PC-9 (cell line): ENCODE measurements at places on chromosomes 16 and 17. TPM values are rescaled to one million over a fixed set of nuclear protein-coding genes. Genes with fewer than 3 reads are reported as not detected.
A peak's percentile ranks its signal among the peaks of the same experiment; 100 is the strongest.

Gene ENPP7
- not detected in 2 replicates for total RNA-seq

Gene FDXR
- 18.2 and 30.7 TPM in 2 replicates for total RNA-seq

Gene CD7
- total RNA-seq, result 0.48 and 0.68 TPM in 2 replicates

Gene SRCIN1
- 16.7 and 23.7 TPM in 2 replicates for total RNA-seq

Gene KRT33A
- total RNA-seq, result not detected in 2 replicates

Gene ASIC2
- 0.09 and 1.2 TPM in 2 replicates for total RNA-seq

Gene FBXL16
- total RNA-seq, result 22.2 and 24.0 TPM in 2 replicates

GRCh38 chr16:3642397-3643094 is 11.9 kb upstream of the DNASE1 start:
- H3K27me3 ChIP-seq, result no peaks in the 10 kb centered on the region
- peak; percentile 87 for DNase-seq
- peak overlapping the region; percentile 16; the same call in 1 of the 2 replicates for H3K4me3 ChIP-seq
- no peaks in the 10 kb centered on the region for H3K36me3 ChIP-seq
- H3K4me1 ChIP-seq, result peaks cover 45% of the 10 kb centered on the region
- peak overlapping the region; percentile 14; the same call in 1 of the 2 replicates for H3K27ac ChIP-seq

DNA sequence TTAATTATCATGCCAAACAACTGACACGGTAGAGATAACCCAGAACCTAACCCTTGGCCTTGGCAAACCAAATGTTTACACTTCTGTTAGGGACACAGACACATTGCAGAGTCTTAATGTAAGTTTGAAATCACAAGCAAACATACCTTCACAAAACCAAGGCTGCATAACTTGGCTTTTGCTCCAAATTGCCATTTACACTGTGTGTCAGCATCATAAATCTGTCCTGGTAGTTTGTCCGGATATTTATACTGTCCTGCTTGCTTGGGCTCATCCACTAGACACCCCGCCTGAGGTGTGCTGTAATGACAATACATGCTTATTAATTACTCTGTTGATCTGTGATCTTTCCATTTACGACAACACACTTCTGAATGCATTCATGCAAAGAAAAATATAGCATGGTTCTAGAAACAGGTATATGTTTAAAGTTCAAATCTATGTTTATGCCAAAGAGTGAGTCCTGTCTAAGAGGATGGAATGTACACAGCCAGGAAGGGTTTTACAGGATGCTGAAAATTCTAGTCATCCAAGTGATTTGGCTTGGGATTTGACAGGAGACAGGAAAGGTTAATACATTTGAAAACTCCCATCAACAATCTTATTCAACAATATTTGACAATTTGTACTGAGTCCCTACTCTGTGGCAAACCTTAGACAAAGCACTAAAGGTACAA is 81.1 kb downstream of the ADAMTS18 start:
- H3K36me3 ChIP-seq, result no peaks in the 10 kb centered on the region
- 0 out of 2 replicates have a peak, but pooled peaks cover 12% of the 10 kb centered on the region for H3K4me1 ChIP-seq
- no peaks in the 10 kb centered on the region for H3K27me3 ChIP-seq
- H3K27ac ChIP-seq, result no peak overlapping the region
- no peak for DNase-seq

GRCh38 chr16:68869492-68870088 is 26.3 kb downstream of the TANGO6 start:
- no peak overlapping the region for H3K4me3 ChIP-seq
- no peaks in the 10 kb centered on the region for H3K27me3 ChIP-seq
- no peaks in the 10 kb centered on the region for H3K36me3 ChIP-seq

- H3K36me3 ChIP-seq, result no peaks in the 10 kb centered on the region
- no peaks in the 10 kb centered on the region for H3K4me1 ChIP-seq
- DNase-seq, result no peak
- no peak overlapping the region for H3K27ac ChIP-seq
- H3K4me3 ChIP-seq, result no peak overlapping the region
- no peaks in the 10 kb centered on the region for H3K27me3 ChIP-seq
Measured at GRCh38 chr17:60103957-60104356, 25.2 kb upstream of the HEATR6 start.

- DNase-seq, result no peak
- H3K27ac ChIP-seq, result no peak overlapping the region
- H3K27me3 ChIP-seq, result no peaks in the 10 kb centered on the region
- peaks cover 57% of the 10 kb centered on the region for H3K36me3 ChIP-seq
Measured at GRCh38 chr17:59702304-59702703, 4.9 kb downstream of the PTRH2 start.

- no peaks in the 10 kb centered on the region for H3K27me3 ChIP-seq
- no peak overlapping the region for H3K27ac ChIP-seq
- no peak for DNase-seq
- H3K4me3 ChIP-seq, result no peak overlapping the region
Measured at GRCh38 chr17:43456661-43457361, 27.0 kb upstream of the DHX8 start.

DNA sequence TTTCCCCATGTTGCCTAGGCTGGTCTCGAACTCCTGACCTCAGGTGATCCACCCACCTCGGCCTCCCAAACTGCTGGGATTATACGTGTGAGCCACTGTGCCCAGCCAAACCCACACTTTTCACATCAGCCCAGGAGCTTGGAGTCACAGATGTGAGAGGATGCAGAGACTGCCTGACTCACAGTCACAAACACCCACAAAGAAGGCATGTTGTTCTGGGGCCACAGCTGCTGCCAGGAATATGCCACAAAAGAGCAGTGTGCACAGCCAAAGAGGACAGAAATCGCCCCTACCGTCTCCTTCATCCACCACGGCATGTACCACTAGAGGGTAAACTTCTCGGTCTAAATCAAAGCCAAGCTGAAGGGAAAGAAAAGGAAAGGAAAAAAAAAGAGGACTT is 25.1 kb upstream of the FOXJ1 start:
- H3K27ac ChIP-seq, result no peak overlapping the region
- no peaks in the 10 kb centered on the region for H3K27me3 ChIP-seq
- no peaks in the 10 kb centered on the region for H3K36me3 ChIP-seq
- no peak for DNase-seq
- H3K4me1 ChIP-seq, result no peaks in the 10 kb centered on the region
- no peak overlapping the region for H3K4me3 ChIP-seq

- no peak overlapping the region for H3K4me3 ChIP-seq
- no peaks in the 10 kb centered on the region for H3K27me3 ChIP-seq
- H3K36me3 ChIP-seq, result no peaks in the 10 kb centered on the region
- no peak for DNase-seq
- H3K27ac ChIP-seq, result no peak overlapping the region
Measured at GRCh38 chr17:29864615-29865014, 65.4 kb downstream of the SSH2 start.

DNA sequence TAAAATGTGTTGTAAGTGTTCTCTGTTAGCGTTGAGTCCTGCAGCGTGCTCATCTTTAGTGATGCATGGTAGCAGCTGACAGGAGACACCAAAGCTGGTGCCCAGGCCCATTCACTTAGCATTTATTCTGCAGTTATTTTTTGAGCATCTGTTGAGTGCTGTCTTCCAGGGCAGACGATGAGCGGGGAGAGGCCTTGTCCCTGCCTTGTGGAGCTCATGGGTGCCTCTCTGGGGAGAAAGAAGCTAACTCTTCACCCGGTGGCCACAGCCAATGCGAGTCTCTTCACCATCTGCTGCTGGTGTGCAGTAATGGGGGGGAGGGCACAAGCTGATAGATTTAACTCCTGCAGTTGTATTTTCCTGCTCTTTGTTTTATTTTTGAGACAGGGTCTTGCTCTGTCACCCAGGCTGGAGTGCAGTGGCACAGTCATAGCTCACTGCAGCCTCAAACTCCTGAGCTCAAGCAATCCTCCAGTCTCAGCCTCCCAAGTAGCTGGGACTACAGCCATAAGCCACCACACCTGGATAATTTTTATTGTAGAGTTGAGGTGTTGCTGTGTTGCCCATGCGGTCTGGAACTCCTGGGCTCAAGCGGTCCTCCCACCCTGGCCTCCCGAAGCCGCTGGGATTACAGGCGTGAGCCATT is 30.5 kb downstream of the GPT2 start:
- no peak overlapping the region for H3K4me3 ChIP-seq
- no peaks in the 10 kb centered on the region for H3K4me1 ChIP-seq
- H3K27me3 ChIP-seq, result no peaks in the 10 kb centered on the region
- H3K36me3 ChIP-seq, result peaks cover 36% of the 10 kb centered on the region; the same call in 1 of the 2 replicates
- no peak overlapping the region for H3K27ac ChIP-seq

DNA sequence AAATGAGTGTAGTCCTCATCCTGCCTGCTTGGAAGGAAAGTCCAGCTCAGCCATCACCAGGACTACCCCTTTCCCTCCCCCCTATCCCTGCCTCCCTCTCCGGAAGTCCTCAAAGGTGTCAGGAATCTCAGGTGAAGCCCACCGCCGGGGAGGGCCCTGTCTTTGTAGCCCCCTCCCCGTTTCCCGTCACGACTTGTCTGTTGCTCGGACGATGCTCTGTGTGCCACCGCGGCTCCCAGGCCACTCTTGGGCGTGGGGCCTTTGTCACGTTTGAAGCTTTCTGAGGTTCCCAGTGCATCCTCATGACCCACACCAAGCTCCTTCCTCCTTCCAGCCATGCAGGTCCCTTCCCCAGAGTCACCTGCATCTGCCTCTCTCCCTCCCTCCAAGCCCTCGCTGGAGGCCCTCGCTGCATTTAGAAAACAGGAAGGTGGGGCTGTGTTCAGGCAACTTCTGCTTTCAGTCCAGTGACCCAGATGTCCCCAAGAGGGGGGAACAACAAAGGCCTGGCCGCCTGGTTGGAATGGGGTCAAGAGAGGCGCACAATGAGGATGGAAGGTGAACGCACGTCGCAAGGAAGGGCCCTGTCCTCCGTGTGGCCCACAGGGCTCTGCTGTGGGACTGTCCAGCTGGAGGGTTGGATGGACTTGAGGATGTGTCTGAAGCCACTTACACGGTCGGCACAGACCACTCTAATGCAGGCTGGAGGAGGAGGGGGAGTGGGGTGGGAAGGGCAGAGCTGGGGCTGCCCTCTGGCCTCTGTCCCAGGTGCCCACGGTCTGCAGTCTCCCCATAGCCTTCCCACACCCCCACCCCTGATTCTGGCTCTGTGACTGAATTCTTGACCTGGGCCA is 59.9 kb downstream of the OR1D5 start:
- no peak overlapping the region for H3K4me3 ChIP-seq
- H3K4me1 ChIP-seq, result peaks cover 22% of the 10 kb centered on the region
- no peaks in the 10 kb centered on the region for H3K27me3 ChIP-seq
- peak overlapping the region; percentile 40; the same call in 1 of the 2 replicates for H3K27ac ChIP-seq
- no peak for DNase-seq

DNA sequence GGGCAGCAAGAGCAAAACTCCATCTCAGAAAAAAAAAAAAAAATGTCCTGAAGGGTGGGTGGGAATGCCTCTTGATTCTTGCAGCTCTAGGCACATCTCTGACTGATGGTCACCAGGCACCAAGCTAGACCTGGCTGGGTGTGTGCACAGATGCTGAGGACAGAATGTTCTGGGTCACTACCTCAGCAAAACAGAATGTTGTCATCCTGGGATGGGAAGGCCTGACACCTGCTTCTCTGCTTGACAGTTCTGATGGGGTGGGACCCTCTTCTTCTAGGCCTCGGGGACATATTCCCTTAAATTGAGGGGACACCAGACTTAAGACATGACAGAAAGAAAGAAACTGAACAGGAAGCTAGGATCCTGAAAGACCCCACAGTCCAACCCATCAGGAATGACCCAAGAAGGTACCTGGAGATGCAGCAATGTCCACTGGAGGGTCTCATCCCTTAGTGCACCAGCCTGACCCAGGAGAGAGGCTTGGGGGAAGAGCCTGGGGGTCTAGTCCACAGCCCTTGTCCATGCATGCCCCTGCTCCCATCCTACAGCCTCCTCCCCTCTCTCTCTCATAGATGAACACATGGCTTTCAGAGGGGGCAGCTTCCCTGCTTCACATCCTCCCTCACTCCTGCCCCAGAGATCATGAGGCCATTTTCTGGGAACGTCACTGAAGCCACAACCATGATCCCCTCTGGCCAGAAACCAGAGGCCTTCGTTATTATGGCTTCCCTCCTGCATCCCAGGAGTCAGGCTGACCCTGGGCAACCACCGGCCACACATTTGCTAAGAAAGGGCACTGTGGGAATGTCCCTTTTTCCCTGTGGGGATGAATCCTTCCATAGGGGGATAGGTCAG is 3.8 kb upstream of the STAT5B start:
- no peaks in the 10 kb centered on the region for H3K27me3 ChIP-seq
- H3K4me3 ChIP-seq, result no peak overlapping the region
- peaks cover 9% of the 10 kb centered on the region for H3K4me1 ChIP-seq
- DNase-seq, result no peak
- H3K36me3 ChIP-seq, result no peaks in the 10 kb centered on the region

- no peaks in the 10 kb centered on the region; the same call in 1 of the 2 replicates for H3K27me3 ChIP-seq
- H3K36me3 ChIP-seq, result no peaks in the 10 kb centered on the region
- no peaks in the 10 kb centered on the region for H3K4me1 ChIP-seq
Measured at GRCh38 chr16:82699711-82700495, 73.1 kb downstream of the CDH13 start.

- no peaks in the 10 kb centered on the region for H3K27me3 ChIP-seq
- H3K4me1 ChIP-seq, result peaks cover 44% of the 10 kb centered on the region
- no peak for DNase-seq
- H3K36me3 ChIP-seq, result no peaks in the 10 kb centered on the region
- H3K27ac ChIP-seq, result peak overlapping the region; percentile 88
- no peak overlapping the region for H3K4me3 ChIP-seq
Measured at GRCh38 chr16:13306161-13306995, 405.0 kb downstream of the SHISA9 start.

DNA sequence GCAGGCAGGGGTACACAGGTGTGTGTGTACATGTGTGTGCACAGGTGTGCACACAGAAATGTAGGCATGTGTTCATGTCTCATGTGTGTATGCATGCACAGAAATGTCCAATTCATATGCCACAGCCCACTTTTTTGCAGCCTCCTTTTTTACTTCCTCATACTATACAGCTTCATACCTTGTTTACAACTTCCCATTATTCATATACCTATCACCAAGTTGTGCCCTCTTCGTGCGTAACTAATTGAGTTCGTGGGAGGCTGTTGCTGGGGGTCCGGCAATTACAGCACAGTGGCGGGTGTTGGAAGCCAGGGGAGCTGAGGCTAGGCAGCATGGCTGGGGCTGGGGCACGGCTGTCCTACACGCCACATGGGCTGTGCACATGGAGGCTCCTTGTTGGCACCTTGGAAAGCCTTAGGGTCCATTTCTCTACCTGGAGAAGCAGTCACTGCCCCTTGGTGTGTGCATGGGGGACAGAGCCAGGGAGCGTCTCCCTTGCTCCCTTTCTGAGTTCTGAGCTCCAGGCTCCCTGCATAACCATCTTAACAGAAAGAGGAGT is 266.7 kb downstream of the ENGASE start:
- no peaks in the 10 kb centered on the region for H3K36me3 ChIP-seq
- DNase-seq, result no peak
- no peak overlapping the region for H3K4me3 ChIP-seq
- no peak overlapping the region for H3K27ac ChIP-seq
- peaks cover 84% of the 10 kb centered on the region for H3K27me3 ChIP-seq

DNA sequence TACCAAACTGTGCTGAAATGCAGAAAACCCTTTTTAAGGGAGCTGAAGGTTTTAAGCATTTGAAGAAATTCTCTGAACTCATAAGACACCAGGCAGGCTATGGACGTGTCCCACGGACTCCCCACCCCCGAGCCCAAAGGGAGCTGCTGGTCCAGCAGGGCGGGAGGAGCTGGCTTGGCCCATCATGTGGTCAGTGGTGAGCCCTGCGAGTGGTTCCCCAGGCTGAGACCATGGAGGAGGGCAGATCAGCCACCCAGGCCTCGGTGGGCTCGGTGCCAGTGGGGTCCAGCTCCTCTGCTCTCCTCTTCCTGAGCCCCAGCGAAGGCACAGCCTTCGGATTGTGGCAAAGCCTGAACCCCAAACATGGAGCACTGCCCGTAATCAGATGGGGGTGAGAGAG is 27.0 kb downstream of the LGALS3BP start:
- DNase-seq, result no peak
- H3K27ac ChIP-seq, result no peak overlapping the region
- no peaks in the 10 kb centered on the region for H3K27me3 ChIP-seq
- H3K36me3 ChIP-seq, result no peaks in the 10 kb centered on the region

- H3K27ac ChIP-seq, result no peak overlapping the region
- H3K36me3 ChIP-seq, result no peaks in the 10 kb centered on the region
- no peaks in the 10 kb centered on the region for H3K27me3 ChIP-seq
- H3K4me3 ChIP-seq, result peak overlapping the region; percentile 61
- no peaks in the 10 kb centered on the region for H3K4me1 ChIP-seq
- DNase-seq, result peak; percentile 93
Measured at GRCh38 chr17:75589012-75589918, 1.7 kb downstream of the MYO15B start.
